ENCODE measurements at places on chromosomes 7 and 10.

- no peak for DNase-seq
Observed at GRCh38 chr7:81165070-81165469, 246.2 kb upstream of the SEMA3C start.

- DNase-seq: no peak
Observed at GRCh38 chr7:21884496-21884895, 61.2 kb downstream of the CDCA7L start.

DNA sequence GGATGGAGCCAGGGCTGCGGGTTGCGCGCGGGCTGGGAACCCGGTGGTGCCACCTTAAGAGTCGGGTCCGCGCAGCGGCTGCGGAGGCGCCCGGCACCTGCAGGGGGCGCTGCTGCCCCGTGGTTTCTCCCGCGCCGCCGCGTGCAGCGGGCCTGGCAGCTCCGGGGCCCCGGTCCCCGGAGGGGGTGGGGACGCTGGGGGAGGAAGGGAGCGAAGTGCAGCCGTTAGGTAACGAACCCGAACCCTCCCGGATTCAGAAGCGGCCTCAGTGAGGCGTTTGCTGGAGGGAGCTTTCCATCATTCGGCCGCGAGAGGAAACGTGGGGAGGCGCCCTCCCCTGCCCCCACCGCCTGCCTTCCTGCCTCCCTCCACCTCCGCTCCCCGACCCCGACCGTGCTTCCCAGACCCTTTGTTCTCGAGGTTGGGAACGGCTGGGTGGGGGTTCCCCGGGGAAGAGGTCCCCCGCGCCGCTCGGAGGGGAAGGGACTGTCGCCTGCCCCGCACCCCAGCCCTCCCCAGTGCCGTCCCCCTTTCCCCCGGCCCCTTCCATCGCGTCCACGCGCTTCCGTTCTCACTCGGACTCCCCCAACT is 29.6 kb downstream of the SKIDA1 start:
- DNase-seq: peak; percentile 74

DNA sequence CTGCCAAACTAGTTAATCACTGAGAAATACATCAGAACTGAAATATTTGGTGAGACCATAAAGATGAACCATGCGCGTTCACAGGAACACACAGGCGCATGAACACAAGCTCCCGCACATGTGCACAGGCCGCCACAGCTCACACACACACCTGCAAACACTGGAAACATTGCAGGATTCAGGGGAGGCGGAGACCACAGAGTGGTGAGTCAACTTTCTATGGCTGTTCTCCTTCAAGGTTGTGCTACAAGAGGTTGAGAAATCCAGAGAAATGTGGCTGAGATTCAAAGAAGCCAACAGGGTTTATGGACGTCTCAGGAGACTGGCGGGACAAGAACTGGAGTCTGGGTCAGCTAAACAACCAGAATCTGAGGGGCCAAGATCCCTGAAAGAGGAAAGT is 17.8 kb downstream of the ESYT2 start:
- DNase-seq: no peak

DNA sequence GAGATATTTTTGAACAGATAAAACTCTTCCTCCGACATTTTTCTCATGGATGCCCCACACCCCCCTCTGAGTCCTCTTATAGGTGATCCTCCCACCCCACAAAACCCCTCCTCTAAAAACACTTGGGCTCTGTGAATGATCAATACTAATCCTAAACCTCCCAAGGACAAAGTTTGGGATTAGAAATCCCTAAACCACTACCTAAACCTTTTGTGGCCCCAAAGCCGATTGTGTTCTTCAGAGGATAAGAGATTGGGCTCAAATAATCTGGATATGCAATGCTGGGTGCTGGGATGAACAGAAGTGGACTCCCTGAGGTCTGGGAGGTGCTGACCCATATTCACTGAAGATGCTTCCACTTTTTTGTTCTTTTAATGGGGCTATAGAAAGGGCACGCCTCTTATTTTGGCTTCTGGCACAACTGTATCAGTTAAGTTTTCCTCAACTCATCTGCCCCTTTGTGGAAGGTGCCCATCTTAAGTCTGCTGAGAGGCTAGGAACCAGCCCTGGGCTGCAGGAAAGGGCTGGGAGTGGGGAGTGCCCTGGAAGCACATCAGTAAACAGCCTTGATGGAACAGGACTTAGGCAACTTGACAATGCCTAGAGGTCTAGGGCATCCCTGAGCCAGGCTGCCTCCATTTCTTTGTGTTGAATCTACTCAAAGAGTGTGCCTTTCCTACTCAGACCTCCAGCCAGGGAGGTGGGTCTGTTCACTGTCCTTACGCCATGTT is at the start of gene OPN1SW:
Gene OPN1SW (minus strand): TSS at position 51 of the 731 bp plus-strand sequence. CDS start 13 bp downstream, at position 38.
- no peak for DNase-seq

DNA sequence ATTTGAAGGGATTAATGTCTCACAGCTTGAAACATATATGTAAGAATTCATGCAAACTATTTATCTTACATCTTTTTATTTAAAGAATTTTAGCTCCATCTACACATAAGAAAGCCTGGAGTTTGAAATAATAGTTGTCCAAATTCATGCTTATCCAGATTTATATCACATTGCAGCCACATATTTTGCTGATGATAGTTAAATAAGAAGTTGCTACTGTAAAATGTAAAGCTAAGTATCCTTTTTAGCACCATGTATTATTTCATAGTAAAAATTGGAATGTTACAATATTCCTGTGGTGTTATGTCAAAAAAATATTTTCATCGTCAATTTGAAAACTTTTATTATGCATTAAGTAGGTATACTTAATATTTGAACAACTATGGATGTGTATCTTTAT is 27.3 kb upstream of the UMAD1 start:
- no peak for DNase-seq

DNA sequence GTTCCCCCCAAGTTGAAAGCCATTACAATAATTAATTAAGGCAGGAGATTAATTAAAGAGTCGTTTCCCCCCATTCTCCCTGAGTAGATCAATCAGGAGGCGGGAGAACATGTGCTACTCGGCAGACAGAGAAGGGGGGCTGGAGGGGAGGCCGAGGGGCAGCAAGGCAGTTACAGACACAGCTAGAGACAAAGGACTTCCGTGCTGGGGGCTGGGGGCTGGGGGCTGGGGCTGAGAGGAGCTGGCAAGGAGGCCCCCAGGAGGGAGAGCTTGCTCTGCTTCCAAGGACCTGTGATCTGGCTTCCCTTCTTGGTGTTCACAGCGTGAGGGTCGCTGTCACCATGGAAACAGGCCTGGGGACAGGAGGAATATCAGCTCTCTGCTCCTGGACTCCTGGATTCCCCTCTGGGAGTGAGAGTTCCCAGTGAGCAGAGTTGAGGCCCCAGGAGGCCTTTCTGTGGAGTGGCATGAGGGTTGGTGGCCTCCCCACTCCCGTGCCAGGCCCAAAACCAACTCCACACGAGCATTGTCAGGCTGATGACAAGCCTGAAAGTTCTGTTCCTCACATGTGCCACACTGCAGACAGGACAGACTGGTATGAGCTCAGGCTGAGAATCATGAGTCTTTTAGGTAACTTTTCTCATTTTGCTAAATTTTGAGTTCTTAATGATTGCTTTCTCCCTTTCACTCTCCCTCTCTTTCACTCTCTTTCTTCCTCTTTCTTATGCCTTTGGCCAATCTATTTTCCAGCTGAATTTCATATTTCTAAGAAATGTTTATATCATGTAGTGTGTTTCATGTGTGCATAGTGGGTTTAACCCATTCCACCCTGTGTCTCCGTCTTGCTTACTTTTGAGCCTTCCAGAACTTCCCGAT is 16.4 kb downstream of the FAM241B start:
- DNase-seq: no peak

GRCh38 chr10:61852261-61852660 is 49.2 kb upstream of the ARID5B start:
- DNase-seq: no peak

DNA sequence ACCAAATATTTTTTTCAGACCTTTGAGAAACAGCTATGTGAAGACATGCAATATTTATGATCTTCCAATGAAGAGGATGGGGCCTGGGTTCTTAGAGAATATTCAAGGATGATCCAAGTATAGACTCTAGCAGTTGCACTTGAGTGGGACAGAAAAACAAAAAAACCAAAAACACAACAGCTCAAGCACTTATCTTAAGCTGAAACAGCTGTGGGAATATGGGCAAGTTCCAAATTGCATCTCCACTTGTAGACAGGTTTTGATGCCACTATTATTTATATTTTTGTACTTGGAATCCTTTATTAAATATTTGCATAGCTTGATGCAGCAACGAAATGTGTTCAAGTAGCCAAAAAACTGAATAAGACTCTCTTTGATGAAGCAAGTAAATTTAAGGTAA is 2.2 kb upstream of the PDK4 start:
- no peak for DNase-seq

GRCh38 chr10:62540389-62540788 is 166.2 kb downstream of the ZNF365 start:
- DNase-seq: no peak

GRCh38 chr7:32175099-32175498 is 104.9 kb upstream of the PDE1C start:
- DNase-seq: no peak

- DNase-seq: no peak
Observed at GRCh38 chr10:24416248-24416647, 207.3 kb downstream of the KIAA1217 start.

- no peak for DNase-seq
Observed at GRCh38 chr10:2700626-2701305, 366.6 kb upstream of the PFKP start.

- DNase-seq: no peak
Observed at GRCh38 chr10:88064608-88065382, 201.4 kb downstream of the PTEN start.

DNA sequence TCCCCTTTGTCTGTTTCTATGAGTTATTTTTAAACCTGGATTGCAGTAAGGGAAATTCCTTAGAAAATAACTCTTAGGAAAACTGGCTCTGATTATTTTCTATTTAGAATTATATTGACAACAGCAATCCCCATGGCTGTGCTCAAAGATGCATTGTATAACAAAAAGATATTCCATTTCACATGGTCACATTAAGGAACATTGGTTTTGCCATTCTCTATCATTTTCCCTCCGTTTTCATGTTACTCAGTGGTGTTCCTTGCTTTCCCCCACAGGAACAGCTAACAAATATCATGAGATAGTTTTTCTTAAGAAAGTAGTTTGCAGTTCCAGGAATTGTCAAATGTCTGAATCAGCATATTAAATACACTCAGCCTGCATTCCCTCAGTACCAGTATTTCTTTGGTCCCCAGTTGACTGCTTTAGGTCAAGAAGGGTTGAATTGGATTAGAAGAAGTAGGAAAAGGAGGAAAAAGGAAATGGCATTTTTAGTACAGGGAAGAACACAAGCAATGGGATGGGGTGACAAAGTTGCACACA is 436.7 kb downstream of the TNS3 start:
- DNase-seq: no peak

DNA sequence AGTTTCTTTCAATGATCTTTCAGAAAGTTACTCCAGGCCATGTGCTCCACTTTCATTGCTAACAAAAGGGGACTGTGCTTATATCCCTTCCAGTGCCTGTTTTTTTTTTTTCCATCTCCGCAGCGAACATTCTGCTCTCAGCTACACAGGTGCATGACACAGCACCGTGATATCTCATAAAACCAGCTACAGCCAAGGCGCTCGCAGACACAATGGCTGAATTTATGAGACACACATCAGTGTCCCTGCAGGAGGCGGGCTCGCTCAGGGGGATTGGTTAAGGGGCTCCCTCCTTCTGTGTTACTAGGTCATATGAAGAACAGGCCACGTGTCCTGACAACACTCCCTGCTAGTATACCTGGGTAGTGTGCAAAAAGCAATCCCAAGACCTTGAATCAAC is 245.5 kb downstream of the SKAP2 start:
- DNase-seq: no peak

DNA sequence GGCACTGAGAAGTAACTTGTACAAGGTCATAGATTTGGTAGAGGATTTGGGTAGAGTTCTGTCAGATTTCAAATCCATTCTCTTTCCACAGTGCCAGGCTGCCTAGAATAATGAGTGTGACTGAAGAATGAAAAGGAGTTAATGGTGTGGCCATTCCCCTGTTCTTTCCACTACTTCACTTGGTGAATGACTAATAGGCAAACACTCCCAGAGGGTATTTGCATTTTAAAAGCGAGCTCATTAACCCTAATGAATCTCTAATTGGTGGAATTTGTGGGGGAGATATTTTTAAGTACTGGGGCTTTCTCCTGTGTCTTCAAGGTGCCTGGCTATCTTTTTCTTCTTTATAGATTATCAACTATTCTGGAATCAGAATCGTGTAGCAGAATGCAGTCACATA is 74.8 kb upstream of the RPA3 start:
- DNase-seq: no peak

- DNase-seq: no peak
Observed at GRCh38 chr7:7554021-7554432, 12.7 kb upstream of the MIOS start.

DNA sequence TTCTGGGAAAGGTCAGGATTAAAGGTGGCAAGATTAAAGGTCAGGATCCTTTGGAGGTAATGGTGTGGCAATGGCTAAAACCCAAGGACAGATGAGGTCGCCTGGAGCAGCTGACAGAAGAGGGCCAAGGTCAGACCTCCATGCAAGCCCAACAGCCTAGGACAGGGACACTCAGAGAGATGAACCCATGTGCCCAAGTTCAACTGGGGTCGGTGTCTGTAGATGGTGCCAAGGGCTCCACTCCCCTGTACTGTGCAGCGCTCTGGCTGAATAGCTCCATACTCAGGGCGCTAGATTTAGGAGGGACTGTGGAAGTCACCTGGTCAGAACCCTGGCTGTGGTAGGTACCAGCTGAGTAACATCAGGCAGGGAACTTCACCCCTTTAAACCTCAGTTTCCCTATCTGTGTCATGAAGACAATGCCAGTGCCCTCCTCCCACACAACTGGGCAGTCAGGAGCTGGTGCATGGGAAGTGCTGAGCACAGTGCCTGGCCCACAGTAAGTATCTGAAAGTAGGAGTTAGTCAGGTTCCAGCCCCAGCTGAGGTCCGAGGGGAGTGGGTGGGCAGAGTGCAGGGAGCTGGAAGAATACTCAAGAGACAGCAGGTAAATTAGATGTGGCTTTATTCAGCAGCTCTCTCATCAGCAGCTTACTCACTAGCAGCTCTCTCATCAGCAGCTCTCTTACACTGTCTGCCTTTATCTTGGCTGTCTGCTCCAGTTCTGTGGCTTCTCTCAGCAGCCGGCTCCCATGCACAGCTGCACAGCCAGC is 327.1 kb downstream of the GLRX3 start:
- no peak for DNase-seq

DNA sequence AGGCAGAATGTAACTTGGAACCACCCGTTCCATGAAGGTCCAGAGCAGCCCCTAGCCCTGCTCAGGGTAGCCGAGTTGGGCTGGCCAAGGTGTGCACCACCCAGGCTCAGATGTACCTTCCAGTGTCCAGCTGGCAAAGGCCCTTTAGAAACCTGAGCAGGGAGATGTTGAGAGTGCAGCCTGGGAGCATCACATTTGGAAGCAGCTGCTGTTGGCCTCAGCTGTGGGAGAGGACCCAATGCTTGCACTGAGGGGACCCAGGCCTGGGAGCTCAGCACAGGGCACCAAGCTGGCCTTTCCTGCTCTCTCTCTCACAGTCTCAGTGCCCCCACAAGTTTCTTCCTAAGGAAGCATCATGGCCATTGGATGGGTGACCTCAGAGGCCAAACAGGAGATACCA is 33.5 kb downstream of the ANXA8 start:
- DNase-seq: no peak

GRCh38 chr7:7177044-7177517 is 5.3 kb upstream of the C1GALT1 start:
- no peak for DNase-seq

GRCh38 chr10:69348816-69349541 is 67.7 kb downstream of the TACR2 start:
- DNase-seq: no peak

Measured in activated CD4-positive, CD25-positive, alpha-beta regulatory T cell treated with anti-CD3 and anti-CD28 coated beads, Interleukin-2, amount 50 U/mL, for 16 hours (primary cell).